Tibial artery (tissue), 4 donors: ENCODE measurements at places on chromosomes 16 and 17.

DNA sequence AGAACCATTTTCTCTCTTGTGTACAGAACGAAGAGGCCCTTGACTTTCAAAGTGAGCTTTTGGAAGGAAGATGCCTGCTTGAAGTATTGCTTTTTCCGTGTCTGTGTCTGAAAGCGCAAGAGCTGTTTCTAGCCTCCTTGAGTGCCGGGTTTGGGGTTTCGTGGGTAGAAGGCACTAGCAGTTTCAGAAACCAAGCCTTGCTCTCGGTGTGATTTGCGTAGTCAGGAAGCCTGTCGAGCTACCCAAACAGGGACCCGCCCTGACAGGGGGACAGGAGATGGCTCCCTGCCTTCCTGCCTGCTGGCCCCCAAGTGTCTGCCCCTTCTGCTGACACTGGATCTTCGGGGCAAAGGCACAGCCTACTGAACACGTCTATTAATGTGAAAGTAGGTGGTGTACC lies 322.0 kb downstream of the MAF start:
- no peak for DNase-seq

GRCh38 chr17:41327411-41328120 lies 12.1 kb upstream of the KRTAP17-1 start:
- DNase-seq, result no peak

DNA sequence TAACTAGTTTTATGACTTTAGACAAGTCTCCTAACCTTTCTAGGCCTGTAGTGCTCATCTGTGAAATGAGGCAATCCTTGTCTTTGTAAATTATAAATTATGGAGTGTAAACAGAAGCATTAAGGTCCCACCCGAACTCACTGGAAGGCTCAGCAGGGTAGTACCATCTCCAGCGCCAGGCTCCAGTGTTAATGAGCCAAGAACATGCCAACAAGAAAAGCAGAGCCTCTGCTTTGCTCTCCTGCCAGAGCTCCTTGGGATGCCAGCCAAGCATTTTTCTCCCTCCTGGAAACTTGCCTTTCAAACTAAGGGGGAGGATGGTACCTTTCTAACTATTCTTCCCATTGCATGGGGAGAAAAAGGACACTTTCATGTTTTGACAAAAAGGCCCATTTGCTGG lies 14.9 kb downstream of the LIMD2 start:
- DNase-seq, result no peak

- no peak for DNase-seq
Measured at GRCh38 chr17:77251622-77252183, 110.9 kb downstream of the SEC14L1 start.

GRCh38 chr16:2755158-2755557 lies 2.7 kb downstream of the SRRM2 start:
- DNase-seq, result no peak

- no peak for DNase-seq
Measured at GRCh38 chr17:4750606-4751005, 10.9 kb upstream of the CXCL16 start.
